ENCODE measurements at places on chromosomes 2 and 18.

DNA sequence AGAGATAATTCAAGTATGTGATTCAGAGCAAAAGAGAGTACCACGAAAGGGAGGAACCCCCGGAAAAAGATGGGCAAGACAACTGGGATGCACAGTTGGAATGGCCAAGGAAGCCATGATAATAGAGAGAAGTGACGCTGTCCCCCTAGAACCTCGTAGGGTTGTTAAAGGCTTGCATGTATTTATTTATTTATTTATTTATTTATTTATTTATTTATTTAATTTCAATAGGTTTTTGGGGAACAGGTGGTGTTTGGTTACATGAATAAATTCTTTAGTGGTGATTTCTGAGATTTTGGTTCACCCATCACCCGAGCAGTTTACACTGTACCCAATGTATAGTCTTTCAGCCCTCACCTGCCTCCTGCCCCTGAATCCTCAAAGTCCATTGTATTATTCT is 11.5 kb upstream of the PDCL3 start:
- no peak for DNase-seq

- no peak for DNase-seq
Measured at GRCh38 chr2:64823794-64824193, 165.4 kb upstream of the SLC1A4 start.

GRCh38 chr2:213166109-213166508 is 14.7 kb upstream of the IKZF2 start:
- no peak for DNase-seq

- no peak for DNase-seq
Measured at GRCh38 chr18:72634500-72634899, 90.4 kb upstream of the CBLN2 start.

GRCh38 chr2:74747411-74748080 is 86.4 kb upstream of the HK2 start:
- DNase-seq: no peak

DNA sequence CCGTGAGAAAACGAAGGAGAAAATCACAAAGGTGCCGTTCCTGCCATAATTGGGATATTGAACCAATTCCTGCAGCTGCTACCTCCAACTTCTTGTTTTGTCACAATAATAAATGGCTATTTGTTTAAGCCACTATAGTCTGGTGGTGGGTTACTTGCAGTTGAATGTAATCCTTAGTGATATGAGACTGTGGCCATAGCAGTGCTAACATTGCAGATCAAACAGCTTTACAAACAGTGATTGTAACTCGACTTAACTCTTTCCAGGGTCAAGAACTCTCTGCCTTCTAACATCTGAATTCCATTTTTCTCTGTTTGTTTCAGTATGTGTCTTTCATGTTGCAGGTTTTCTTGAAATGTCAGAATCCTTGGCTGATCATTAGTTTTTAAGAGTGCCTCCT is 24.7 kb upstream of the HNRNPLL start:
- no peak for DNase-seq

DNA sequence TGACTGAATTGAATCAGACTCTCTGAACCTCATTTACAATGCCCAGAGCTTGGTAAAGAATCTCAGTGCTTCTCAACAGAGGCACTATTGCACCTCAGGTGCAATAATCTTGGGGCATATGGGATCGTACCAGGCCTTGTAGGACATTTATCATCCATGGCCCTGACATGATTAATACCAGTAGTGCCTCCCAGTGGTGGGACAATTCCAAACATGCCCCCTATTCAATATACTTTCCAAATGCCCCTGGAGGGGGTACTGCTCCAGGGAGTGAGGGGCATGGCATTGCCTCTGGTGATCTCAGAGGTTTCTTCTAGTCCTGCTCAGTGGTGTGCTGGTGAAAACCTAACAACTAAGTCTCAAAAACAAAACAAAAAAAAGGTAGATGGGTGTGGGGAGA is 174.9 kb upstream of the SMAD2 start:
- peak; percentile 55 for DNase-seq

GRCh38 chr2:218217360-218218267 is 625 bp downstream of the ARPC2 start:
- DNase-seq: peak; percentile 49

DNA sequence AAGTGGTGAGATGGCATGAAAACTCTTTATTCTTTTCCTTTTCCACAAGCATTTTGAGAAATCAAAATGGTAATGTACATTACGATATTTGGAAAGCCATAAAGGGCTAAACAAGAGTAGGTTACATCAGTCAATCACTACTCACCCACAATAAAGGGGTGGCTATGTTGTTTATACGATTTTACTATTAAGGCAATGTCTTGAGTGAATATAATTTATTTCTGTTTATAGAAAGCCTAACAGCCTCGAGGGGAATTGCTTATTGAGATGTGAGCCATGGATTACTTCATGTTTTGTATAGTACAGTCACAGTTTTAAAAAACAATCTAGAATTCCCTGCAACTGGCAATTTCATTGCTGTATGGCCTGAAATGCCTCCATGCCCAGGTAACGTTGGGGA is 237.5 kb upstream of the RBBP8 start:
- no peak for DNase-seq

DNA sequence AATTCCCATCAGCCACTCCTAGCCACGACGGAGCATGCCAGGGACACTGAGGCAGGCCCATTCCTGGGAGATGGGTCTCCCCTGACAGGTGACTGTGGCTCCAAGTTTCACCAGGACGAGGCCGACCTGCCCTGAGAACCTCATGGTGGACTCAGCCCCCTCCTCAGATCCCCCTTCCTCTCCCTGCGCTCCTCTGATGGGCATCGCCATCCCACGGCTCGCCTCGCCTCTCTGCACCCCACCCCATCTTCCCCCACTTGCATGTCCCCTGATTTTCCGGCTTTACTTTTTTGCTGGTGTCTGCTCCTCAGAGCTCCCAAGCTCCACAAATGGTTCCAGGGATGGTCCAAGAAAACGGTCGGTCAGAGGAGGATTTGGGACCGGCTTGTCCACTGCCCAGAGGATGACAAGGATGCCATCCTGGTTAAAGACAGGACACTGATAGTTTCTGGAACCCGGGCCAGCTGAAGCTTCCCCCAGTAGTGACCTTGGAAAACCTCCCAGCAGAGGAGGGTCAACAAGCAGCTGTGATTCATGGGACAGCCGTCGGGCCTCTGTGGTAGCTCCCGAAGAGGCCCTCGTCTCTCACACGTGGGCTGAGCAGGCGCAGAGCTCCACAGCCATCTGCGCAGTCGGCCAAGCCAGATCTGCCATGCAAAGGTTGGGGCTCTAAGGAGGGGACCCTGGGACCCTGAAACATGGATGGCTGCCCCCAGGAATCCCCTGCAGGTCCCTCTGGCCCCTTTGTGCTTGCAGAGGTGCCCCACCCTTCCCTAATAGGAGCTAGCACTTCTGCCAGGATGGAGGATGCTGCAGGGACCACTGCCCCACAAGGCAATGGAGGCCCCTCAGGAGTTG is 87.8 kb upstream of the SLC66A3 start:
- no peak for DNase-seq

- DNase-seq: no peak
Measured at GRCh38 chr2:183019718-183020442, 18.4 kb downstream of the NCKAP1 start.

GRCh38 chr2:8592736-8593135 is 89.1 kb upstream of the ID2 start:
- no peak for DNase-seq

GRCh38 chr2:26848336-26849055 is 564 bp downstream of the DPYSL5 start:
- DNase-seq: peak; percentile 81

DNA sequence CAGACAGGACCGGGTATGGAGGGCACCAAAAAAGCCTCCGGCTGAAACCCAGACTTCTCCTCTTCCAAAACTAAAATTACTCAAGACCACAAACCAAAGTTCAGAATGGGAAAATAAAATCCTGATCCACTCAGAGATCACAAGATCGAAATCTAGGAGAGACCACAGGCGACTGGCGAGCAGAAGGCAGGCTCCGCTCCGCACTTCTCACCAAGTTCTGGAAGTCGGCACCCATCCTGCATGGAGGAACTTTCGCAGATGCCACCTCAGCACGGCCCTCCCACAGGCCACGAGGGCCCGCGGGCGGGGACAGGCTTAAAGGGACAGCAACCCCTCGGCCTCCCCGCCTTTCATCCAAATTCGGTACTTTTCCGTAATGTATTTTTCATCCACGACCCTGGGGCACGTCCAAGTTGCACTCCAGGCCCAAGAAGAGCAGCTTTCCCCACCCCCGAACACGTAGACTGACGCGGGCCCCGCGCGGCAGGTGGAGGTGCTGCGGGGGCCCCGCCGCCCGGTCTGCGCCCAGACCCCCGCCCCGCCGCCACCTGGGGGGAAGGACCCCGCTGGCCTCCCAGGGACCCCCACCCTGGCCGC is 43.7 kb downstream of the HDLBP start:
- DNase-seq: peak; percentile 48

GRCh38 chr2:147879846-147880245 is 35.0 kb downstream of the ACVR2A start:
- no peak for DNase-seq

DNA sequence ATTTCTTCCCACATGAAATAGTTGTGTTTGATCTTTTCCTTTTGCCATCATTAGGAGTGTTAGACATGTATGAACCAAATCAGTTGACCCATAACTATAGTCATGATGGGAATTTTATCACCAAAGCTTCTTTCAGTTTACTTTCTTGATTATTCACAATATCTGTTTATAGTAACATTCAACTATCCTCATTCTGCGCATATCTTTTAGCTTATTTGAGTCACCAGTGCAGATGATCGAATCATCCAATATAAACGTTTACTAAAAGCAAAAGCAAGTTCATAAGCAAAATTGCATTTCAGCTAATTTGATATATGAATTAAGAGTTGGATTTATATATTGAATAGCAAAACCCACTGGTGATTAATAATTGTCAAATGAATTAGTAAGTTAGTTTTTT is 216.4 kb downstream of the XIRP2 start:
- no peak for DNase-seq

GRCh38 chr2:64599469-64599868 is 54.2 kb downstream of the SERTAD2 start:
- no peak for DNase-seq

GRCh38 chr2:140855471-140855870 is 1275.3 kb downstream of the LRP1B start:
- DNase-seq: no peak

GRCh38 chr2:108588070-108588668 is 53.9 kb downstream of the LIMS1 start:
- no peak for DNase-seq

DNA sequence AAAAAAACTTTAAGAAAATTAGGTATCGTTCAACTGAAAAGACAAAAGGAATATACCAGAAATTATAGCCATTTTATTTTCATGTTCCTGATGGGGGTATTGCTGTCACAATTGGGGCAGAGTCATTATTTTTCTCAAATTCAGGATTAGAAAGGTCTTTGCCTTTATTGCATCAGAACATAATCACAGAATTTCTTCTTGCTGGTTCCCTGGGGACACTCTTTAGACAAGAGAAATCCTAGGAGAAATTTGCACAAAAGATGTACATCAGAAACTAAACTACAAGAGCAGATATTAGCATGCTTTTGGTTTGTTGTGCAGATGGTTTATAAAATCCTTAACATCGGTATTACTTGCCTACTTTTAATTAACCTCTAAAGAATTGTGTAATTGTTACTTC is 103.2 kb downstream of the NCOA1 start:
- no peak for DNase-seq

GRCh38 chr2:109123586-109124201 is 5.3 kb upstream of the SH3RF3 start:
- no peak for DNase-seq

DNA sequence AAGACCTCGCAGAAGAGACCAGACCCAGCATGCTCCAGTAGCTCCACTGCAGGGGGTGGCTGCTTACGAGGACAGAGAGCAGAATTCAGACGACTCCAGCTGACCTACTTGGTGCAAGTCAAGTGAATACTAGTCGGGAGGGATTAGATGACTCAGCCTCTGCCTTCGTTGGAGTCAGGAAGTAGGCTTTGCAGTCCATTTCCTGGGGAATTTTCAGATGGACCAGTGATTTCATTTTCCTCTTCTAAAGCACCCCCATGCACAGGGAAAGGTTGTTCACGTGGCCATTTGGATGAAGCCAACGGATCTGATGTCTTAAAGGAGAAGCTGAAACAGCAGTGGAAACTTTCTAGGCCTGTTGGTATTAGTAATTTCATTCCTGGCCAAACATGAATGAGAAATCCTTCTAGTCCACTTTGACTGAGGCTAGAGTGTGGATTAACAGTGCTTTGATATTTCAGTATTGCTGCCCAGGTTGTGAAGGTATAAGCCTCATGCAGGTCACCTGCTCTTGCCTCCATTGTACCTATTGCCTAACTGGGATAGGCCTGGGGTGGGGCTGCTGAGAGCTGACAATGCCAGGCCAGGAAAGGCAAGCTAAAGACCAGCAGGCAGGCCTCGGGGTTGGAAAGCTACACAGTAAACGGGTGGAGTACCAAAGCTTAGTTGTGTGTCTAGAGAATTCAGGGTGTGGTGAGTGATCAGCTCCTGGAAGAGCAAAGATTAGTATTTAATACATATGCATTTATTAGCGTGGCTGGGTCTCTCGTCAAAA is 117.6 kb upstream of the FOSL2 start:
- peak; percentile 7 for DNase-seq

GRCh38 chr2:95278637-95279225 is 4.5 kb downstream of the PROM2 start:
- DNase-seq: no peak

- peak; percentile 84 for DNase-seq
Measured at GRCh38 chr2:50535971-50536759, 495.8 kb downstream of the NRXN1 start.

- DNase-seq: no peak
Measured at GRCh38 chr2:36416370-36417165, 61.0 kb downstream of the CRIM1 start.

DNA sequence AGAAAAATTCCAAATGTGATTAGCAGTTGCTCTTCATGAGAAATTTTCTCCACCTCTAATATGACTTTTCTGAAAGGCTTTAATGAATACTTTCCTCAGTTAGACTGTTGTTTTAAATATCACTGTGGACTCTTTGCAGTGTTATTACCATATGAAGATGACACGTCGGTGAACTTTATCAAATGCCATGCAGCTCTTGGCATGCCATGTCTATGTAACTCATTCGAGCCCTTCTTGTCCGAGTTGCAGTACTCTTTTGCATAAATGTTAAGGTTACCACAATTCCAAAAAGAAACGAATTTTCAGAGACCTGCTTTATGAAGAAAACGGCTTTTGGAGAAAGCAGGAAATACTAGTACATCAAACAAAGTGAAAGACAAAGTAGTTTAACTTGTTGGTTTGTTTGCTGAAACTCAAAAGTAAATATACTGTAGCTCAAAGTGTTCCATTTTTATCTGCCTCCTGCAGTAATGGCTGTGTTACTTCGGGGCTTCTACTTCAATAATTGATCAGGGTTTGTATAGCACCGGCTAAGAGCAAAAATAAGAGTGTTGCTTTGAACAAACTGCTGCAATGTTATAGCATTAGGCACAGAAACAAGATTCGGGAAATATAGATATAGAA is 204.1 kb downstream of the ARHGAP15 start:
- no peak for DNase-seq

Data from NCI-H82 (cell line).